BJ (cell line): ENCODE measurements at places on chromosomes 2 and 18.

- DNase-seq: no peak
These were observed 55.1 kb downstream of the CDH19 start for GRCh38 chr18:66548747-66549146.

- DNase-seq: no peak
These were observed 10.3 kb downstream of the EDAR start for GRCh38 chr2:108978709-108979111.

DNA sequence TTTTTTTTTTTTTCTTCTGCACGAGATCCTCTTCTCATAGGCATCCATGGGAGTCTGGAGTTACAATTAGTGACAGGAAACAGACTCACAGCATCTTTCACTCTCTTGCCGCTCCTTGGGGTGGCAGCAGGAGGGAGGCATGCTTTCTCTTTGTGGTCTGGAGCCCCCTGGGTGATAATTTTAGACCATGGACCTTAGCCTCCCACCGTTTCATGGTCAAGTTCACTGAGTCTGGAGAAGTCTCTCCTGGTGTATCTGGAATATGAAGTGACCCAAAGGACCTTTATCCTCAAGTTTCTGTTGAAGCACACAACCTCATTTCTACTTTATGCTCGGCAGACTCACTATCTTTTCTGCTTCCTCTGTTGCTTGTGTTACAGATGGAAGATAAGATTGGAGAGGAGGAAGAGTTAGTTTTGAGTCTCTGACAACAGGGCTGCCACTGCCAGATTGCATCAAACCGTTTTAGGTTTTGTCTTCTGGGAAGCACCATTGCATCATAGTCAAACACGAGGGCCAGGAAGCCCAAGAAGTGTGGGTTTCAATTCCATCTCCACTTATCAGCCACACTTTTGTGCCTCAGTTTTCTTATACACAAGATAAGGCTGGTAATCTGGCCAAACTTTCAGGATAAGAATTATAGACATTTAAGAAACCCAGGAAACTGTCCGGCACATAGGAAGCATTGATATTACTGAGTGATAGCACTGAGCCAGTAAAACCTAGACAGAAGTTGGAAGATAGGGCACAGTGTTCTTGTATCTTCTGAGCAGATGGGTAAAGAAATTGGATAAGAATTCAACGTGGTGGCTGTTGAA is 62.3 kb downstream of the ADCYAP1 start:
- DNase-seq: no peak

GRCh38 chr18:62938487-62938886 is 223.1 kb downstream of the PHLPP1 start:
- no peak for DNase-seq

DNA sequence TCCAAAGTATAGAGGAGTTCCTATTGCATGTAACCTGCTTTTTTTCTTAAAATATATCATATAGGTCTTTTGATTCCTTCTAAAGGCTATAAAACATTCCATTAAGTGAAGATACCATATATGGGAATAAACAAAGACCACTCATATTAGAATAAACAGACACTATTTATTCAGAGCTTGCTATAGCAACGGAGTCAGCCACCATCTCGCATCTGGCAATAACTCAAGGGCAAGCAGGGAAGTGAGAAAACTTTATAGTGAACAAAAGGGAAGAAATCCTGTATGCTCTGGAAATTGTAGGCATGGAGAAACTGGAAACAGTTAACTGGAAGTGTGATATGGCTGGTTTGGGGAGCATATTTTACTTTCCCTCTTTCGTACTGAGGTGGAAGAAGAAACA is 301.9 kb downstream of the PTH2R start:
- no peak for DNase-seq

DNA sequence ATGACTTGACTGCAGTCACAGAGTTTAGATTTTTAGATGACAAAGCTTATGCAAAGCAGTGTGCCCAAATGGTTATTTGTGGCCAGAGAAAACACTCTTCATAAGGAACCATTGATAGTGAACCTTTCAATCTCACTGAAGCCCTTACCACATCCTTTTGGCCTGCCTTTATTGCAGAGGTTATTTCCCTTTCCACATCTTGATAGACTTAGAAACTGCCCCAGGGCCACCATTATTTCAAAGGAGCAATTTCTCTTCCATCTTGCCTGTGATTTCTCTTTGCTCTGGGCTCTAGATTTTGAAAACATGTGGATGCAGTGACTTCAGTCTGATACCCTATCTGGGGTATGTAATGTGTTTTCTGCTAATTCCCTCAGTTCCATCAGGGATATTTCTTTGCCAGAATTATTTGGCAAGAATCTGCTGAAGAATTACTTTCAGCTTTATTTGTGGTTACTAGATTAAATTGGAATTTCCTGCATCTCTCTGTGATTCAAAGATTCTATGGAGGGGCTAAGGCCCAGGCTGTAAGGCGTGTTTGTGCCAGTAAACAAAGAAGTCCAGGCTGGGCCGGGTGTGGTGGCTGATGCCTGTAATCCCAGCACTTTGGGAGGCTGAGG is 51.0 kb downstream of the MOGAT1 start:
- peak; percentile 79 for DNase-seq

DNA sequence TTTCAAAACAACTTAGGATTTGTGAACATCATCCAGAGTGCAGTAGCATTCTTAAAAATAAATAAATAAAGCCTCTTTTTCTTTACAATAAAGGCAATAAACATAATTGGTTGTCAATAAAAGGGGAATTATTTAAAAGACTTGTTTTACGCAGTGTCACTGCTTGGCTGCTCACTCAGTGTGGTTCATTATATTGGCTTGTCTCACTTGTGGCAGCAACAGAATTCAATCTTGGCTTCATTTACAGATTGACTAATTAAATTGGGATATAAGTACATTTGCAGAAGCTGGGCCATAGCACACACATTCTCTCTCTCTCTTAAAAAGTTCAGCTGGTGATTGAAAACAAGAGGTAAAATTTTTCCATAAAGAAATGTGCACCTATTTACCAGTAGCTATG is 1027.6 kb downstream of the LRP1B start:
- DNase-seq: no peak

DNA sequence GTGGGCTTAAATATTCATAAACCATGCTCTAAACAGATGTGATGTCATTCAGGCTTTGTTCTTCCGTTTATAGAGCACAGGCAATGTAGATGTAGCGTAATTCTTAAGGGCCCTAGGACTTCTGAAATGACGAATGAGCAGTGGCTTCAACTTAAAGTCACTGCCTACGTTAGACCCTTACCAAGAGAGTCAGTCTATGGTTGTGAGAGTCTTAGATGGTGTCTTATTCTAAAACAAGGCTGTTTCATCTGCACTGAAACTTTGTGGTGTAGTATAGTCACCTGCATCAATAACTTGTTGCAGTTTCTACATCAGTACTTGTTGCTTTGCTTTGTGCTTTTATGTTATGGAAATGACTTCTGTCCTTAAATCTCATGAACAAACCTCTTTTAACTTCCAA is 56.0 kb downstream of the PIK3C3 start:
- DNase-seq: no peak

- DNase-seq: no peak
These were observed 2.9 kb downstream of the LRRTM4 start for GRCh38 chr2:77519164-77519887.

DNA sequence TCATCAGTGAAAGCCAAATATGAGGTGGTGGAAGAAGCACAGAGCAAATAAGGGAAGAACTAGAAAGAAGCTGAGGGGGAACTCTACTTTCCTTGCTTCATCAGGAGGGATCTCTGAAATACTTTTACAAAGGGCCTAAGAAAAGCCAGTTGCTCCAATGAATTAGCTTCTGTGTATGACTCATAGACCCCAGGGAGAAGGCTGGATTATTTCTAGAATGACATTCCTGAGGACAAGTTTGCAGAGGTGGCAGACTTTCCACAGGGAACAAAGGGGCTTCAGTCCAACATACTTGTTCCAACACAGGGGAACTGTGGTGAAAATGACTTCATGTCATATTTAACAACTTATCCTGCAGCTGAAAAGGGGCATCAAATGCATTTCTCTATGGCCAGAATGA is 29.0 kb downstream of the DOK1 start:
- no peak for DNase-seq
